Neuronal stem cell (in vitro differentiated cells): ENCODE measurements at places on chromosomes 7 and 10.

- H3K4me3 ChIP-seq: no peak overlapping the region
- H3K27ac ChIP-seq: no peak overlapping the region
- no peak for DNase-seq
- H3K27me3 ChIP-seq: no peaks in the 10 kb centered on the region
- no peaks in the 10 kb centered on the region for H3K36me3 ChIP-seq
- H3K4me1 ChIP-seq: peaks cover 6% of the 10 kb centered on the region
Measured at GRCh38 chr7:36623247-36623646, 101.0 kb downstream of the AOAH start.

DNA sequence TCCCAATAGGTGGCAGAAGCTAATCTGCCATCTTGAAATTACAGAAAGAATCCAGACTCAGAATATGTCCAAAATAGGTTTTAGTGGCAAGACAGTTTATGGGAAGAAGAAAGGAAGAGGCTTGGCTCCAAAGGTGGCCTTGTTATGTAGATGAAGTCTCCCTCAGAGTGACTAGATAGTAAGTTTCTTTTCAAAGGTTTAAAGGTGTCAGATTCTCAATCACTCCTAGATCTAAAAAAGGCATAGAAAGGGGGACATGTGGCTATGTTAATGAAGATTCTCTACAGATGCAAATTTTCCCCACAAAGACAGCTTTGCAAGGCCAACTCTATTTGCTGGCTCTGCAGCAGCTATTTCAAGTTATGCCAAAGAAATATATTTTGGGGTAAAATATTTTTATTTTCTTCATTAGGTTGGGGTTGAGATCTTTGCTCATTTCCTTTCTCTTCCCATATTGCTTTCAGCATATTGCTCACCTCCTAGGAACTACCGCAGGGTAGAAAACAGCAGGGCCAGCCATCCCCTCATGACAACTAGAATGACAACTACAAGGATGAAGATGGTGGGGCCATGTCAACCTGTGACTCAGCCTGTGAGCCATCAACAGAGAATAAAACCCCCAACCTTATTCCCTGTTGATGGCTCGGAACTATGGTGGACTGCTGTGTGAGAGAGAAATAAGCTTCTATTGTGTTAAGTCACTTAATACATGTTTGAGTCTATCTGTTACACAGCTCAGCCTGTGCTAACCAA is 274.0 kb upstream of the GALNT17 start:
- no peaks in the 10 kb centered on the region for H3K36me3 ChIP-seq
- no peak for DNase-seq
- H3K27me3 ChIP-seq: no peaks in the 10 kb centered on the region
- H3K4me3 ChIP-seq: no peak overlapping the region
- no peaks in the 10 kb centered on the region for H3K4me1 ChIP-seq
- H3K27ac ChIP-seq: no peak overlapping the region

GRCh38 chr10:52897162-52897561 is 124.6 kb upstream of the MBL2 start:
- H3K4me3 ChIP-seq: no peak overlapping the region
- DNase-seq: no peak
- H3K27me3 ChIP-seq: no peaks in the 10 kb centered on the region
- H3K36me3 ChIP-seq: no peaks in the 10 kb centered on the region

- H3K36me3 ChIP-seq: no peaks in the 10 kb centered on the region
- H3K4me3 ChIP-seq: no peak overlapping the region
Measured at GRCh38 chr7:84469034-84469433, 274.4 kb upstream of the SEMA3A start.

- DNase-seq: no peak
- peaks cover 1% of the 10 kb centered on the region for H3K4me1 ChIP-seq
- no peak overlapping the region for H3K27ac ChIP-seq
- H3K27me3 ChIP-seq: peaks cover 3% of the 10 kb centered on the region
- no peak overlapping the region for H3K4me3 ChIP-seq
- H3K36me3 ChIP-seq: no peaks in the 10 kb centered on the region
Measured at GRCh38 chr7:156002362-156003066, 190.3 kb upstream of the SHH start.

DNA sequence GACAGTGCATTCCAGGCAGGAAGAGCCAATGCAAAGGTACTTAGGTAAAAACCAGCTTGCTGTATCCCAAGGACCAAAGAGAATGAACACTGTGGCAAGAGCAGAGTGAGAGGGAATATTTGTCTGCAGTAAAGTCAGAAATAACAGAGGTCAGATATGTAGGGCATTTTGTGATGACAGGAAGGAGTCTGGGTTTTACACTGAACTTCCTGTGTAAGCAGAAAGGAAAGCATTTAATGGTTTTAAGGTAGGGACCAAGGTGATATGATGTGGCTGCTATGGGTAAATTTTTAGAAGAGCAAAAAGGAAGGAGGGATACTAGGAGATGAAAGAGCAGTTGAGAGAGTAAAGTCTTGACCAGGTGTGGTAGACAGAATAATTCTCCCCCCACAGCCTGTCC is 10.1 kb downstream of the ABCB1 start:
- H3K27ac ChIP-seq: no peak overlapping the region
- no peak overlapping the region for H3K4me3 ChIP-seq

DNA sequence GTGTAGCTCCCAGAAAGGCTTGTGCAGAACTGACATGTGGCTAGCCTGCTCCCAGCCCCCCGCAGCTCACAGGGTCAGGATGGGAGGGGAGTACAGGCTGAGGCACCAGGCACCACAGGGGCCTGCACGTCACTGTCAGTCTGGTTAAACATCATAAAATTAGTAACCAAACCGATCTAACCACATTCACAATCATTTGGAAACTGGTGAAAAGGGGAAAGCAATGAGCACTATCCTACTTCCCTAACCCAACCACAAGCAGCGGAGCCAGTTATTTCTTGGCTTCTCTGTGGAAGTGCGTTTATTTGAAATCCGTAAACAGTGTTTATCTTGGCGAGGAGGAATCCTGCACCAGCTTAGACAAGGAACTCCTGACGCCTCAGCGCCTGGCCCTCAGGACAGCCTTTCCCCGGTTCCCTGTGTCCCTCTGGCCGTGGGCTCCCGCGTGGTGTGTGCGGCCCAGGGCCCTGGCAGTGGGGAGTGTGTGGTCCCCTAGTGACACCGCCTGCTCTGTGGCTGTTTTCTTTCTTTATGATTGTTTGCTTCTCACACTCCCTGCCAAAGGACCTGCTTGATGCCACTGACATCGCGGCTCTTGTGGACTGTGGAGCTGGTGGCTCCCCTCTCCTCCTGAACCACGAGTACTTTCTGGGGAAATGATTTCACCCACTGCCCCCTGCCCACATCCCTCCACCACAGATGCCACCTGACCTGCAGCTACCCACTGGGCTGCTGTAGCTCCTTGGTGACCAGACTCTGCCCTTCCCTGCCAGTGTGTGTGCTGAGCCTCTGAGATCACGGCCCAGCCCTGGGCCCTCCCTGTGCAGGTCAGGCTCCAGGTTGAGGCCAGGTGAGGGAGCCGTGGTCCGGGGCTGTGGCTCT is 38.0 kb downstream of the INPP5A start:
- no peak overlapping the region for H3K4me3 ChIP-seq
- H3K27ac ChIP-seq: no peak overlapping the region
- H3K4me1 ChIP-seq: peaks cover 26% of the 10 kb centered on the region
- H3K27me3 ChIP-seq: no peaks in the 10 kb centered on the region
- DNase-seq: no peak
- H3K36me3 ChIP-seq: no peaks in the 10 kb centered on the region

GRCh38 chr10:118171861-118172260 is 125.1 kb upstream of the RAB11FIP2 start:
- H3K27ac ChIP-seq: no peak overlapping the region
- H3K4me1 ChIP-seq: no peaks in the 10 kb centered on the region
- H3K27me3 ChIP-seq: no peaks in the 10 kb centered on the region
- DNase-seq: no peak
- H3K4me3 ChIP-seq: no peak overlapping the region

GRCh38 chr7:45923290-45923689 is 2.2 kb upstream of the IGFBP3 start:
- peak; percentile 64 for DNase-seq
- H3K27me3 ChIP-seq: no peaks in the 10 kb centered on the region
- H3K4me1 ChIP-seq: peaks cover 18% of the 10 kb centered on the region

- no peak for DNase-seq
- H3K27me3 ChIP-seq: no peaks in the 10 kb centered on the region
- no peaks in the 10 kb centered on the region for H3K4me1 ChIP-seq
- no peak overlapping the region for H3K27ac ChIP-seq
- no peak overlapping the region for H3K4me3 ChIP-seq
- H3K36me3 ChIP-seq: no peaks in the 10 kb centered on the region
Measured at GRCh38 chr7:69283421-69283820, 314.9 kb upstream of the AUTS2 start.

DNA sequence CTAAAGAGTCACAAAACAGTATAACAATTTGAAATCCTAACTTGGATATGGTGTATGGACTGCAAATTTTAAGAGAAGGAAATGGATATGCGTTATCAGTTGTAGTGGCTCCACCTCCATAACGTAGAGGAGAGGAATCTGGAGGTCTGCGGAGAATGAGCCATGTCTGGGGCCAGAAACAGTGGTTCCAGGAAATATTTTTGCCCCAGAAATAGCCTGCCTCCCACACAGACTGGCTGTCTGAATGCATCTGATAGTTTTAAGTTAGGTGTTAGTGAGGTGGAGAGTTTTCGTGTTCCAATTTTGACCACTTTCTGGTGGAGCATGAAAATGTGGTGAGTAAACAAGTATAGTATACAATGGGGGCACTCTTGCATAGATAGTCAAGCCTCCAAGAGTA is 1.6 kb downstream of the PHTF2 start:
- H3K4me3 ChIP-seq: no peak overlapping the region
- peaks cover 5% of the 10 kb centered on the region for H3K4me1 ChIP-seq
- peaks cover 16% of the 10 kb centered on the region for H3K36me3 ChIP-seq
- no peak for DNase-seq

- H3K27me3 ChIP-seq: no peaks in the 10 kb centered on the region
- H3K36me3 ChIP-seq: no peaks in the 10 kb centered on the region
- no peak for DNase-seq
- H3K4me1 ChIP-seq: no peaks in the 10 kb centered on the region
- H3K4me3 ChIP-seq: no peak overlapping the region
Measured at GRCh38 chr10:93126483-93127052, 52.9 kb downstream of the CYP26A1 start.

DNA sequence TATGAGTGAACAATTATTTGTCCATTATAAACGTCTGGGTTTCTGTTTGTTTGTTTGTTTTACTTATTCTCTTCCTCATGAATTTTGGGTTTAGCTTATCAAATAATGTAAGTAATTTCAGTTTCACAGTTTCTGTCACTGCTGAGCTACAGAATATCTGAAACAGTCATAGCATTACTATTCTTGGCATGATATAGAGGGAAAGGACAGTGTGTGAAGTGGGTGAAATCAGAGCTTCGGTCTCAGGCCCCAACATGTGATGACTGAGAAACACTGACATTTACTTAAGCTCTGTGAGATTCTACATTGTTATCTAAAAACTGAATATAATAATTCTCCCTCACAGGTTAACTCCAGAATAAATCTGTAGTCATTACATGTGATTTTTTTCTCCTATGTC is 8.8 kb upstream of the OR6V1 start:
- no peak overlapping the region for H3K27ac ChIP-seq
- peaks cover 13% of the 10 kb centered on the region for H3K4me1 ChIP-seq
- H3K27me3 ChIP-seq: no peaks in the 10 kb centered on the region
- H3K36me3 ChIP-seq: no peaks in the 10 kb centered on the region
- H3K4me3 ChIP-seq: no peak overlapping the region
- no peak for DNase-seq

DNA sequence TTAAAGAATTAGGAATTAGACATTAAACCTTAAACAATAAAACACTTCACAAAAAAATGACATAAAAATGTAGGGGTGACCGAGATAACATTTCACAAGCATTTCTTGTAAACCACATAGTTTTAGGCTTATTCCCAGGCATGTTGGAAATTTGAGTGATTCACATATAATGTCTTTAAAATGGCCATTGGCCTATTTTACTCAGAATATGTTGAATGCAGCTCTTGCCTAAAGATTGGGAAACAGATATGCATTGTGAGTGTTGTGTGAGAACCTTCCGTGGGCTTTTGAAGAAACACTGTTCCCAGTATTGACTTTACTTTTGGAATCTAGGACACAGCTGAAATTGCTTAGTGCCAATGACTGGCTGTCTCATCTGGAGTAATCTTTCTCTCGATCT is 79.6 kb downstream of the ARL5B start:
- no peaks in the 10 kb centered on the region for H3K4me1 ChIP-seq
- no peaks in the 10 kb centered on the region for H3K36me3 ChIP-seq
- H3K27me3 ChIP-seq: no peaks in the 10 kb centered on the region
- H3K27ac ChIP-seq: no peak overlapping the region
- no peak overlapping the region for H3K4me3 ChIP-seq

DNA sequence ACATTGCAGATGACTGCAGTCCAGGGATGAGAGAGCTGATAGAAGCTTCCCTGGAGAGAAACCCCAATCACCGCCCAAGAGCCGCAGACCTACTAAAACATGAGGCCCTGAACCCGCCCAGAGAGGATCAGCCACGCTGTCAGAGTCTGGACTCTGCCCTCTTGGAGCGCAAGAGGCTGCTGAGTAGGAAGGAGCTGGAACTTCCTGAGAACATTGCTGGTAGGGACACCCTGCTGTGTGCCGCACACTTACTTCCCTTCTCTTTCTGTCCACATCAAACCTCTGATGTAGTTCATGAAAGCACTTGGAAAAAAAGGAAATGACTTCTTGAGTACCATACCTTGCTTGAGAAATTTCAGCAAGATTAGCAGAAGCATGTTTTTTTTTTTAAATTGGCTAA is 25.3 kb downstream of the MAP3K8 start:
- H3K4me1 ChIP-seq: no peaks in the 10 kb centered on the region
- no peak overlapping the region for H3K4me3 ChIP-seq
- no peaks in the 10 kb centered on the region for H3K27me3 ChIP-seq
- DNase-seq: no peak
- H3K27ac ChIP-seq: no peak overlapping the region

DNA sequence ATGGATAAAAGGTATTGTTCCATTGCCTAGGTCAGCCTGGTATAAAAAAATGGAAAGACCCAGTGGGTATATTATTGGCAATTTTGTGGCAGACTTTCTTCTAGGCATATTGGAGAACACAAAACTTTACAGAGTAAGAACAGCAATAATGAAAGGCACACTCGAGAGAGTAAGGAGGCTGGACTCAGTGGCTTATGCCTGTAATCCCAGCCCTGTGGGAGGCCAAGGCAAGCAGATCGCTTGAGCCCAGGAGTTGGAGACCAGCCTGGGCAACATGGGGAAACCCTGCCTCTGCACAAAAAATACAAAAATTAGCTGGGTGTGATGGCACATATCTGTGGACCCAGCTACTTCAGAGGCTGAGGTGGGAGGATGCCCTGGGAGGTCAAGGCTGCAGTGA is 158.2 kb downstream of the FAM107B start:
- peaks cover 4% of the 10 kb centered on the region for H3K4me1 ChIP-seq
- no peak overlapping the region for H3K27ac ChIP-seq
- H3K36me3 ChIP-seq: no peaks in the 10 kb centered on the region
- no peak overlapping the region for H3K4me3 ChIP-seq
- H3K27me3 ChIP-seq: no peaks in the 10 kb centered on the region
